Heart left ventricle (tissue), 16 donors: ENCODE measurements at places on chromosomes 2 and 18. TPM values are rescaled to one million over a fixed set of nuclear protein-coding genes. Genes with fewer than 3 reads are reported as not detected.

Gene KCNJ13
- not detected for polyA plus RNA-seq

Gene SERPINB4
- polyA plus RNA-seq: 0.85 TPM

Gene DSG1
- polyA plus RNA-seq: 0.19 TPM

Gene FHOD3
- 204 TPM for polyA plus RNA-seq

Gene SLC39A6
- polyA plus RNA-seq: 2.4 TPM

Gene HJURP
- 0.10 TPM for polyA plus RNA-seq

Gene FBXO15
- 0.10 TPM for polyA plus RNA-seq

Gene MFSD2B
- polyA plus RNA-seq: 0.01 TPM

Gene NR4A2
- 1.6 TPM for polyA plus RNA-seq

GRCh38 chr2:134479696-134480330 lies 225.9 kb downstream of the MGAT5 start:
- DNase-seq: peak; percentile 6

- DNase-seq: no peak
Observed at GRCh38 chr2:226837787-226838603, 2.1 kb downstream of the RHBDD1 start.

- no peak for DNase-seq
Observed at GRCh38 chr2:165621086-165621560, 151.6 kb downstream of the CSRNP3 start.

DNA sequence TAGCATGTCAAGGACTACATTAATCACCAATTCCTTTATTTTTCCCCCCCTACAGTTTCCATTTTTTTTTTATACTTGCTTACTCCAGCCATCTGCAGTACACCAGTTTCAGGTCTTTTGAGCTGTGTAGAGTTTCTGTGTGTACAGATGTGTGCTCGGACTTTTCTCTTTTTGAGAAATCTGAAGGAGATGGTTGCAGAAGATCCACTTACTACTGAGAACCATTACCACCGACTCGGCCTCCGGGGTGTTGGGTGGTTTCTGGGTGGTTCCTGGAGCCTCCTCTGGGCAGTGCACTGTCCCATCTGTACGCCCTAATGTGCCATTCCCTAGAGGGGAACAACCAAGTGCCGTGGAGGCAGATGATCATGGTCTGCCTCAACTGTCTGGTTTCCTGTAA lies 15.4 kb upstream of the LYPD6B start:
- no peak for DNase-seq

DNA sequence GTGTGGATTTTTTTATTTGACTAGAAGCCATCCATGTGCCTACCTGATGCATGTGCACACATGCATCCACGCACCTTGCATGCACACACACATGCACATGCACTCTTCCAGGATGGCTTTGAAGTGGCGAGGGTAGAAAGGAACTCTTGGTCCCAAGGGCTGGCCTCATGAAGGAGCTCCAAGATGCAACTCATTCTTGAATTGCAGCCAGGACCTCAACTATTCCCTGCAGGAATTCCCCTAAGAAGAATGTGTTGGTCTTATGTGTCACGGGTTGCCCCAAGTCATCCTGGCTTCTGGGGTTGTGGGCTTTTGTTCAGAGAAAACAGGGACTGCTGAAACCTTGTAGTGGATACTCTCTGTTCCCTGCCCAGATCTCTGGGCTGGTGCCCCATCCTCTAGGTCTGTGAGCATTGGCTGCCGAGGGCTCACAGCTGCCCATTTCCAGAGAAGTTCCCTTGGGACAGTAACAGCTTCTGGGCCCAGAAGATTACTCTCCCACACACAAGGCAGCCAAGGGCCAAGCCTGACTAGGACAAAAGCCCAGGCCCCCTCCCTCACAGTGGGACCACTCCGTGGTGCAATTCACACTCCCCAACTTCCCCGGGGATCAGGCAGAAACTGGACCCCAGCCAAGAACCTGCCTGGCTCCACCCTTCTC lies 137.6 kb downstream of the COPS8 start:
- DNase-seq: no peak

DNA sequence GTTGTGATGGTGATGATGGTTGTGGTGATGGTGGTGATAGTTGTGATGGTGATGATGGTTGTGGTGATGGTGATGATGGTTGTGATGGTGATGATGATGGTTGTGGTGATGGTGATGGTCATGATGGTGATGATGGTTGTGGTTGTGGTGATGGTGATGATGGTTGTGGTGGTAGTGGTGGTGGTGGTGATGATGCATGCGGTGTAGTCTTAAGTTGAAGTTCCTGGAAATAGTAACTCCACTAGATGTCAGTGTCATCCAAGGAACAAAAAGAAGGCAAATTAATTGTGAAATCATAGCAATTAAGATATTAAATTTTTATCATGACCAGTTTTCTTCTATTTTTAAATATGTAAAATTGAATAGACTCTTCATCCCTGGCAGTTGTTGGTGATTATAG lies 309.2 kb downstream of the AGAP1 start:
- no peak for DNase-seq

DNA sequence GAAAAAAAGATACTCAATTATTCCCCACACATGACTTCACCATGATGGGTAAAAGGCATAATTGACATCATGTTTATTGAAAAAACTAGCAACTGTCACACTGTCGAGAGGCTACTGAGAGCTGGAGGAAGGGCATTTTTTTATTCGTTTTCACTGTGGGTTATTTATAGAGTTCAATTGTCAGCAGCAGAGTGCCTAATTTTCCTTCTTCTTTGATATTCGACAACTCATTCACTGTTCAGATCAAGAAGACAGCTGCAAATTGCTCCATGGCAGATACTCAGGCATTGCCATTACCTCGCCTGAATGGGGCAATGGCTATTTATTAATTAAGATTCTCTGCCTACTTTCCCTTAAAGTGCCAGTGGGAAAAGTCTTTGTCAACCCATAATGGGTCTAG lies 197.5 kb upstream of the NRP2 start:
- DNase-seq: no peak

- no peak for DNase-seq
Observed at GRCh38 chr2:4868466-4868865, 823.7 kb upstream of the SOX11 start.
